Upper lobe of left lung (tissue), 6 donors: ENCODE measurements at places on chromosomes 13 and 19. TPM values are rescaled to one million over a fixed set of nuclear protein-coding genes. Genes with fewer than 3 reads are reported as not detected.

GRCh38 chr19:29860492-29860891 lies 48.7 kb downstream of the CCNE1 start:
- no peaks in the 10 kb centered on the region for H3K4me1 ChIP-seq
- H3K36me3 ChIP-seq: no peaks in the 10 kb centered on the region
- H3K4me3 ChIP-seq: no peak overlapping the region
- no peak overlapping the region for H3K27ac ChIP-seq
- no peak for DNase-seq
- no peaks in the 10 kb centered on the region for H3K27me3 ChIP-seq

DNA sequence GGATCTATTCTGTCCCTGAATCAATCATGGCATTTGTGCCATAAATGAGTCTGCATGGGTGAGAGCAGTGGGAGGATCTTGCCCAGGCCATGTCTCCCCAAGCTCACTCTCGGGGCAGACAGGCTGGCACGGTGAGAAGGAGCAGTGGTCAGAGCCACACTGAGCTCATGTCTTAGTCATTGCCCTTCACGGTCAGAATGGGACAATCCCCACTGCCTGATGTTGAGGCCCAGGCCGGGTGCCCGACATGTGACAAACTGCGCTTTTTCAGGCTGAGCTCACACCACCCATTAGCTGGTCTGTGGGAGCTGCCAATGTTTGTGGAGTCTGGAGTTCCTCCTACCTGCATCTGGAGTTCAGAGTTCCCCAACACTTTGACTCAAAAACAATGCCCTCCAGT lies 481.9 kb downstream of the COG6 start:
- H3K4me1 ChIP-seq: no peaks in the 10 kb centered on the region
- H3K4me3 ChIP-seq: no peak overlapping the region
- no peak for DNase-seq
- no peaks in the 10 kb centered on the region for H3K27me3 ChIP-seq
- no peak overlapping the region for H3K27ac ChIP-seq

DNA sequence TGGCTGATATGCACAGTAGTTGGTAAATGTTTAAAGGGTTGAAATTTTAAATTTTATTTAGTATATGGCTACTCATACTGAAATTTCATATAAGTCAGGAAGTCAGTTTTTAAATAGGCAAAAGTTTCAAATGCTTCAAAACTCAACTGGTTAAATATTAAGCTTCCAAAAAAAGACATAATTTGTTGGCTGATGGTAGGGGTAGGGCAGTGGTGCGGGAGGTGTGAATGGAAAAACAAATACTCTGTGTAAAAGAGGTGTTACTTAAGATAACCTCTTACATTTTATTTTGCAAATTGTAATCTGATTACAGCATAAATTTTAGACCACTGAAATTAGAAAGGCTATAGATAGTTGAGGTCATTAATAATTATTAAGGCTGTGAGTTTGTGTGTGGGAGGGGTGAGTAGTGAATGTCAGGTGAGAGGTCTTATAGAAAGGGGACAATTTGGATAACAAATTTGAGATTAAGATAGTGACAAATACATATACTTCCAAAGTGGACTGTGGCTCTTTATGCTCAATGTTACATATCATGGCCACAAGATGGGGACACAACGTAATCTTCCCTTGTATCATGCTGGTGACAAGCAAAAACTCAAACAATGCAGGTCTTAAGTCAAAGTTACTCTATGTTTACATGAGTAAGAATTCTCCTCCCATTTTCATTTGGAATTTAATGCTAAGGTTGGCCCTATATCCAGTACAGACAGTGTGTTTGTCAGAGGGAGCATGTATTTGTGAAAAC lies 36.6 kb upstream of the OXGR1 start:
- H3K27me3 ChIP-seq: no peaks in the 10 kb centered on the region
- DNase-seq: no peak
- no peaks in the 10 kb centered on the region for H3K36me3 ChIP-seq
- H3K27ac ChIP-seq: no peak overlapping the region
- H3K4me1 ChIP-seq: peaks cover 3% of the 10 kb centered on the region

DNA sequence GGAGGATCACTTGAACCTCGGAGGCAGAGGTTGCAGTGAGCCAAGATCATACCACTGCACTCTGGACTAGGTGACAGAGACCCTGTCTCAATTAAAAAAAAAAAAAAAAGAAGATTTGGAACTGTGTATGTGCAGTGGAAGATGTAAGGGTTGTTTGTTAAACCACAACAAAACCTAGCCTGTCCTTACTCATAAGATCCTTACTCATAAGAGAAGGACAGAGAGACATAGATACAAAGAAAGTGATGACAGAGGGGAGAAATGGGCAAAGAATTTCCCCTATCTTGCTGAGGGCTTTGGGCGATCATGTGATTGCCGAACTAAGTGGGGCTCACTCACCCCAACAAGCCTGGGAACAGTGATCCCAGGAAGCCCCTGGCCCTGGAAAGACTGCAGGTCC lies 7.9 kb downstream of the ITPKC start:
- no peaks in the 10 kb centered on the region for H3K27me3 ChIP-seq
- DNase-seq: no peak
- H3K4me1 ChIP-seq: peaks cover 43% of the 10 kb centered on the region

DNA sequence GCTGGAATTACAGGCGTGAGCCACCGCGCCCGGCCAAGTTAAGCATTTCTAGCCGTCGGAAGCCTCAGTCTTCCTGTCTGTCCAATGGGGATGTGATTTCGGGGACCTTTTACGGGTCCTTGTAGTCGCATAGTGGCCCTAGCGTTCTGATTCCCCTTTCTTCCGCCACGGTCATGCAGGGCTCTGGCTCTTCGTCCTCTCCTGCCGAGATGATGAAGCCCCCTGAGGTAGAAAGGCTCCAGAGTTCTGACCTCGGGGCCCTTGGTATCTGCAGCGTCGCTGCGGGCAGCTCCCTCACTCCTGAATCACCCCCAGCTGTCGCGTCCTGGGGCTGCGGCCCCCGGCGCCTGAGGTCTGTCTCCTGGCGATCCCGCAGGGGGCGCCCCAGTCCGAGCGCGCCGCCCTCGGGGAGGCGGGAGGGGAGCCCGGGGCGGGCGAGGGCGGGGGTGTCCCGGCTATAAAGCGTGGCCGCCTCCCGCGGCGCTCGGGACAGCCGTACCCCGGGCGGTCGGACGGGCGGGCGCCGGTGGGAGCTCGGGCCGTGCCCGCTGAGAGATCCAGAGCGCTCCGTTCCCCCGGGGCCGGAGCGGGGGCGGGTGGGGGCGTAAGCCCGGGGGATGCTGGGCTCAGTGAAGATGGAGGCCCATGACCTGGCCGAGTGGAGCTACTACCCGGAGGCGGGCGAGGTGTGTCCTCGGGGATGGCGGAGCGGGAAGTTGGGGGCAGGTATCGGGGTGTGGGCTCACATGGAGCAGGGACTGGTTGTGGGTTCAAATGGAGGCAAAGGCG lies at the start of gene FOXA3:
Gene FOXA3 (plus strand): TSS at position 487 of the 789 bp plus-strand sequence. CDS start 131 bp downstream, at position 618.
- peak within 1 kb of the TSS; percentile 94 for H3K27ac ChIP-seq
- H3K4me3 ChIP-seq: peak within 1 kb of the TSS; percentile 86
- no peaks in the 10 kb centered on the region for H3K36me3 ChIP-seq
- H3K4me1 ChIP-seq: peaks cover 33% of the 10 kb centered on the region
- no peaks in the 10 kb centered on the region for H3K27me3 ChIP-seq
- peak; percentile 58 for DNase-seq

DNA sequence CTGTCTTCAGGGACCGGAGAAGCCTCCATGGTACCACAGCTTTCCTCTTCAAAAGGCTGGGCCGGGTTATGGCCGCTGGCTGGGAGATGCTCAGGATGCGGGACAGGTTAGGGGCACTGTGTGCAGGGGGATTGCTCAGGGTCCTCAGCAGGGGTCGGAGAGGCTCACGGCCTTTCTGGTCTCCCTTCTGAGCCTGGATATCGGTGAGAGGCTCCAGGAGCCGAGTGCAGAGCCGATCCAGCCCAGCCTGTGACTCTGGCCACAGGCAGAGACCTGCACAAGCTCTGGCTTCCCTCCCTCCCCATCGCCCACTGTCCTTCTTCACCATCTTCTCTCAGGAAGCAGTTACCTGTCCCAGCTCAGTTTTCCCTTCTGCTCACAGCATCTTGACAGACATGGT lies 306.0 kb downstream of the ZNF536 start:
- no peaks in the 10 kb centered on the region for H3K27me3 ChIP-seq
- peaks cover 3% of the 10 kb centered on the region for H3K4me1 ChIP-seq
- no peak overlapping the region for H3K4me3 ChIP-seq
- no peaks in the 10 kb centered on the region for H3K36me3 ChIP-seq
- no peak overlapping the region for H3K27ac ChIP-seq
- no peak for DNase-seq

DNA sequence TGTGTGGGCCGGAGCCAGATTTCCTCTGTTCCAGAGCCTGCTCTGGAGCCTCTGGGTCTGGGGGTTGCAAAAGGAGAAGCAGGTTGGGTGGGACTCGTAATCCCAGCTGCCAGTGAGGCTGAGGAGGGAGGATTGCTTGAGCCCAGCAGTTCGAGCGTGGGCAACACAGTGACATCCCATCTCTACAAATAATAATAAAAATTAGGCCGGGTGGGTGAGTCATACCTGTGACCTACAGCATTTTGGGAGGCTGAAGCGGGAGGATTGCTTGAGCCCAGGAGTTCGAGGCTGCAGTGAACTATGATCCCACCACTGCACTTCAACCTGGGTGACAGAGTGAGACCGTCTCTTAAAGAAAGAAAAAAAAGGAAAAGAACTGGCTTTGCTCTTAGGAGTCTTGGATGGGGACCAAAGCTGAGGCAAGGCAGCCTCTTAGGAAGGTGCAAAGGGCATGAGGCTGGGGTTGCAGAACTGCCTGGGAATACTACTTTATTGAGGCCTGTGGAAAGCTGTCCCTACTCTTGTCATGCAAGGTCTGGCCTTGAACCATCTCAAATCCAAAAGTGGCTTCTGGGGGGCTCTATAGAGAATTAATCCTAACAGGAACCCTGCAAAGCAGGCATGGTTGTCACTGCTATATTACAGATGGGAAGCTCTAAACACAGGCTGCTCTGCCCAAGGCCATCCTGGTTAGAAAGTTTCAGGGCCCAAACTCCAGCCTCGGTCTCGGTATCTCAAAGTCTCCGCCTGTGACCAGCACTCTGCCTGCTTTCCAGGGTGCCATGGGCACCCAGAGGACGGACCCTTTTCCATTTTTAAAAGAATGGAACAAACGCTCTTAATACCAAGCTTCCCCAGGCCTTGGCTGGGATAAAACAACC lies 880 bp upstream of the C19orf12 start:
- H3K27ac ChIP-seq: peak overlapping the region; percentile 96
- DNase-seq: no peak
- H3K4me3 ChIP-seq: peak overlapping the region; percentile 99
- peaks cover 34% of the 10 kb centered on the region for H3K4me1 ChIP-seq
- no peaks in the 10 kb centered on the region for H3K27me3 ChIP-seq

- H3K27me3 ChIP-seq: no peaks in the 10 kb centered on the region
- no peak overlapping the region for H3K4me3 ChIP-seq
- H3K36me3 ChIP-seq: no peaks in the 10 kb centered on the region
- no peak for DNase-seq
These were observed 13.7 kb downstream of the PTH2 start for GRCh38 chr19:49409441-49410029.

GRCh38 chr19:13164343-13165161 lies 14.3 kb downstream of the IER2 start:
- H3K36me3 ChIP-seq: no peaks in the 10 kb centered on the region
- peak overlapping the region; percentile 98 for H3K27ac ChIP-seq
- H3K4me1 ChIP-seq: peaks cover 55% of the 10 kb centered on the region

GRCh38 chr13:62837895-62838294 lies 1422.2 kb upstream of the PCDH20 start:
- no peaks in the 10 kb centered on the region for H3K4me1 ChIP-seq
- no peak overlapping the region for H3K27ac ChIP-seq
- H3K4me3 ChIP-seq: no peak overlapping the region

Gene PLPPR3
- 5.3 TPM for total RNA-seq

Gene CYP2S1
- 7.1 TPM for total RNA-seq

Gene TNFRSF19
- total RNA-seq: 23.5 TPM

Gene OPA3
- total RNA-seq: 10.0 TPM

Gene CFAP97D2
- total RNA-seq: 0.76 TPM

Gene FCAR
- not detected for total RNA-seq

Gene ZNF534
- total RNA-seq: not detected

Gene COL4A1
- 97.7 TPM for total RNA-seq

Gene GFY
- total RNA-seq: not detected
